ENCODE measurements at places on chromosomes 3 and 15.

DNA sequence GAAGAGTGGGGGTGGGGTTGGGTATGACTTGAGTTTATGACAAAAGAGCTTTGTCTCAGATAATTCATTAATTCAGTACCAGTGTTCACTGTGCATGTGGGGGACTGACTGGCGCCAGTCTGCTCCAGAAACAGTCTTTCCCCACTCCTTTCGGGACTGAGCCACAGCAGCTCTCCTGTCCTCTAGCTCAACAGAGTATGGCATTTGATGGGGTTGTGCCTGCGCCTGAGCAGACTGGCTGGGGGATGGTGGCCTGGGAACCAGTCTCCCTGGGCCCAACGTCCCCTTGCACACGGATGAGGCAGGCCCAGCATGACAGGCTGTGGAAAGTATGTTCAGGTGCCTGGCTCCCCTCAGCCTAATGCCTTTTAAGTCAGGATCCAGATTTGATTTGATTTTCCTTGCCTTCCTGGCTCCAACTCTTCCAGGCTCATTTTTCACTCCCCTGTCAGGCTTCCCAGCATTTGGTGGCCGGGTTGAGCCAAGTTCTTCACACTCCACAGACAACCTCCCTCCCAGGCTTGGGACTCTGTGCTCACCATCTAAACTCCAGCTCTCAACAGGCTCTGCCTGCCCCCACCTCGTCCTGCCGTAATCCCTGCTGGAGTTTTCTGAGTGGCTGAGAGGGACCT, 105.0 kb downstream of the MYLK start:
- no peak for DNase-seq

DNA sequence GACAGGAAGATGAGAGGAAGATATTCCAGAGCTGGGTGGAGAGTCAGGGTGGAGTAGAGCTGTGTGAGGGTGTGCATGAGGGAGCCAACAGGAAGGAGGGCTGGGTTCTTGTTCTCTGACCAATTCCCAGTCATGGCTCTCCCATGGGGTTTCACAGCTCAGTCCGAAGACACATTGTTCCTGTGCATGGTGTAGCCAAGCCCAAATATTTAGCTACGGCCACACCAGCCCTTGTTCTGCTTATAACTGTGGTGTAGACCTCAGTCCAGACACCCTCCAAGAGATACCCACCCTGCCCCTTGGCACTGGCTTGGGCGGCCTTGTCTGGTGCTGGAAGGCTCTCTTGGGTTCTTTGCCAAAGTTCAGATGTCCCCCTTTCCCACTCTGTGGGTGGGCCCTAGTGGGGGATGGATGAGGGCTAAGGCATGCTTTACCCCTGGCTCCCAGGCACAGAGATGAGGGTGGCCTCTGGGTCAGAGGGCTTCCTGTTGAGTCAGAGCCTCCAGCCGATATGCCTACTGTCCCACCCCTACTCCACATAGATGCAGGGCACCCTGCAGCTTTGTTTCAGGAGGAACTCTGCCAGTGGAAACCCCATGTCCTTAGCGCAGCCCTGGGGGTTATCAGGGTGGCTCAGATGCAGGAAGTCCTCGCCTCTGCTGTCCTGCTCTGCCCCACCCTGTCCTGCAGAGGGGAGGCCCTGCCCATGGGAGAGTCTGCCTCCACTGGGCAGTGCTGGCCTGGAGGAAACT, 271.2 kb upstream of the CTDSPL start:
- DNase-seq: no peak

DNA sequence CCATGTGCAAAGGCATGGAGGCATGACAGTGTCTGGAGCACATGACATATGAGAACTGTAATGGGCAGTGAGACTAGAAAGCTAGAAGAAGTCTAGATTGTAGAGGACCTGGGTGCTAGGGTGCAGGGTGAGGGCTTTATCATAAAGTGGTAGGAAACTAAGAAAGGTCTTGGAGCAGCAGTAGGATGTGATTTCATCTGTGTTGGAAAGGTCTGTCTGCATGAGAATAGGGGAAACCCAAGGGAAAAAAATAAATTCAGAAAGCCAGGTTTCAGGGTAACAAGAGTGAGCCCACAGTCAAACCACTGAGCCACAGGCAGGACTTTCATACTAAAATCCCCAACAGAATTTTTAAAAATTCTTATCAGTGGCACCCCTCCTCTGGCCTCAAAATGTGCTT, 54.5 kb downstream of the CCDC33 start:
- DNase-seq: no peak

DNA sequence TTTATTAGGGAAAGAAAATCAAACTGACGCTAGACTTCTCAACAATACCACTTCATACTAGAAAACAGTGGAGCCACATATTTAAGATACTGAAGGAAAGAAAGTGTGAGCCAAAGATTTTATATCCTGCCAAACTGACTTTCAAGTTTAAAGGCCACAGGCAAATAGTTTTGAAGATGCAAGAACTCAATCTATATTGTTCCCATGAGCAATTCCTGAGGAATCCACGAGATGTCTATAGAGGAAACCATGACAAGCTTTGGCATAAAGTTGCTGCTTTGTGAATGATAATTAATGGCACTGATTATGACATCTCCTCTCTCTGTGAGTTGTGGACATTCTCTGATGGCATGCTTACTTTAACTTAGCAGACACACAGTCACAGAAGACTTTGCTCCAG, 276.1 kb upstream of the GOLGA6L4 start:
- DNase-seq: no peak

- no peak for DNase-seq
These were observed 71.6 kb downstream of the SUMF1 start for GRCh38 chr3:4395448-4395847.

- no peak for DNase-seq
These were observed 106.6 kb downstream of the SSR3 start for GRCh38 chr3:156448300-156448699.

DNA sequence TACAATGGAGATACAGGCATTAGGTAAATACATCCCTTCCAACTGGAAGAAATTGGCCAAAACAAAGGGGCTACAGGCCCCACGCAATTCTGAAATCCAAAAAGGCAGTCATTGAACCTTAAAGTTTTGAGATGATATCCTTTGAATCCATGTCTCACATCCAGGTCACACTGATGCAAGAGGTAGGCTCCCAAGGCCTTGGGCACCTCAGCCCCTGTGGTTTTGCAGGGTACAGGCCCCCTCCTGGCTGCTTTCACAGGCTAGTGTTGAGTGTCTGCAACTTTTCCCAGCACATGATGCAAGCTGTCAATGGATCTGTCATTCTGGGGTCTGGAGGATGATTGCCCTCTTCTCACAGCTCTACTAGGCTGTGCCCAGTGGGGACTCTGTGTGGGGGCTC, 766.7 kb downstream of the ZBBX start:
- no peak for DNase-seq

DNA sequence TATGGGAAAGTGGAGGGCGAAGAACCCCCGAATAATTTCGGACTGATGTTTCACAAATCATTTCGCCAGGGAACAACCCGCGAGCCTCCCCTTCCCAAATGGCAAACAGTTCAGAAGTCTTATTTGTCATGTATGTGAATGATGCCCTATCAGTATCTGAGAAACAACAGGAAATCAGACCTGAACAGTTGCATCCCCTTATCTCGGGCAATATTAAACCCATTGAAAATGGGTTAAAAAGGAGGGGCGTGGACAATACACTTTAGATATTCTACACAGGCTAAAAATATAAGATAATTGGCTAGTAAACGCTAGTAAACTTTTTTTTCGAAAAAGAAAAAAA, 1003.3 kb upstream of the NR2F2 start:
- no peak for DNase-seq

DNA sequence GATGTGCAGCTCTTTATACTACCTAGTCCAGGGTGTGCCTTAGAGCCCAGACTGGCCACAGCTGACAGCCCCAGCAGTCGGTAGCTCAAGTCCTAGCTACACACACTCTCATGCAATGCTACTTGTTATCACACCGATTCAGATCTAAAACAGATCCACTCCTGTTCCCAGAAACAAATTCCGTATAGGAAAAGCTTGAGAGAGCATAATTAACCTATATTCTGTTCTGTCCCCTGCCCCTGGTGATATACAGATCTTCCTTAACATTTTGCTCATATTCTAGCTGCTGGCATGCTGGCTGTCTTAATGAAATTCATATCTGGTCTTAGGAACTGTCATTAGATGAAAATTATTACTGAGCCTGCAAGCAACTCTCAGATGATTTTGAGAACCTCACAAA, 204.3 kb downstream of the SOX2 start:
- DNase-seq: no peak

GRCh38 chr15:56871185-56871584, 47.3 kb upstream of the TCF12 start:
- DNase-seq: no peak

DNA sequence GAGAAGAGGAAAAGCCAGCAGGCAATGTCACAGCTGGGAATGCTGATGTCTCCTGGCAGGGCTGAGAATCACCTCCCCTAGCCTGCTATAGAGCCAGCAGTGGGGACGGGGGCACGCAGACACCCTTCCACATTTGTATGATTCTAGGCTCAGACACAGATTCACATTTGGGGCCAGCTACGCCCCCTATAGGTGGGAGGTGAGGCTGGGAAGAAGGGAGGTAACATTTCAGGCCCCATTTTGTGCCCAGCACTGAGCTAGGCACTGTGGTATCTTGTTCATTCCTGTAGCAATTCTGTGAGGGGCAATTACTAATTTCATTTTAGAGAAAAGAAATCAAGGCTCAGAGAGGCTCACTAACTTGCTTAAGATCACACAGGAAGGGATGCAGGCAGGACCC, 15.9 kb upstream of the ACAD9 start:
- no peak for DNase-seq

GRCh38 chr3:5022187-5022965, 43.1 kb downstream of the BHLHE40 start:
- no peak for DNase-seq

- no peak for DNase-seq
These were observed 220.1 kb upstream of the RORA start for GRCh38 chr15:61449186-61449702.

DNA sequence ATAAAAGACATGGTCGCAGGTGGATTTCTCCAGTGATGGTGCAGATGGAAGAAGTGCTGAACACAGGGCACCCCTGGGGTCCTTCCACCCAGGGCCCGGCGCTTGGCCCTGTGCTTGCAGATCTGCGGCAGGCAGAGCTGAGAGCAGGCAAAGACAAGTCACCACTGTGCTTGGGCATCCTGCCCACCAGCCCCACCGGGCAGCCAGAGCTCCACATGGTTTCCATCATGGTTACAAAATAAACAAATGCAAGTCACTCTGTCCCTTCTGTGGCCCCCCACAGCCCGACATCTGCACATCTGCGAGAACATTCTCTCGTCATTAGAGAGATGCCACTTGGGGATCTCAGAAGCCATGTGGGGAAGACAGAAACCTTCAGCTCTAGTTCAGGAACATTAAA, 37.6 kb upstream of the SFMBT1 start:
- no peak for DNase-seq

DNA sequence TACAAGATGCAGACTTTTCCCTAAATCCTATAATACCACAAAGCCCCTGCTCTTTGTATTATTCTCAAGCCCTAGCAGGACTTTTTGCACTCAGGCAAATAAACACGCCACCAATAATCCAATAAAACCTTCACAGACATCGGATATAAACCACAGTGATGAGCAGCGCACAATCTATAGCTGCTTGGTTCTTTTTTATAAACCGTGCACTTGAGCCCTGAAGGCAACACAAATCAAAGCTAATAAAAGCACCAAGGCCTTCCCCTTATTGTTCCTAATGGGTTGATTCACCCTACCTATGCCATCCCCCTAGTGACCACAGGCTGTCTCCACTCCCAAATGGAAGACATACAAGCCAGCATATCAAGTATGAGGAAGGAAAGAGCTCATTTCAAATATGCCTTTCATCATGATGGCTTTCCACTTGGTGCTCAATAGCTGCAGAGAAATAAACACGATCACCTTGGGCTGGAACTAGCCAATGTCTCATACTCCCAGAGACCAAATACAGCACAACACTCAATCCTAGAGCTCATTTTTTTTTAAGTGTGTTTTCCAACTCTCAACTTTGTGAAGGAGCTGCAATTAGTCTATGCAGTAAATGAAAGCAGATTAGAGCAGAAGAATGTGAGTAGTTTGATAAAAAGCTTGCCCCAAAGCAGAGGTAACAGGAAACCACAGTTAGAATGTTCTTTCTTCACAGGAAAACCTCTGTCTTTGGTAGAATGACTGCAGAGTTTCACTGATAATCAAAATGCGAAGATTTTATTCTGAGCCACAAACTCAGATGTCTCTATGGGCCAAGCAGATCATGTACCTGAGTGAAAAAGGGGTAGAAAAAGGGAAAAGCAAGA, 573.9 kb downstream of the AGBL1 start:
- no peak for DNase-seq

- no peak for DNase-seq
These were observed 429.6 kb downstream of the LPP start for GRCh38 chr3:188583341-188584161.

DNA sequence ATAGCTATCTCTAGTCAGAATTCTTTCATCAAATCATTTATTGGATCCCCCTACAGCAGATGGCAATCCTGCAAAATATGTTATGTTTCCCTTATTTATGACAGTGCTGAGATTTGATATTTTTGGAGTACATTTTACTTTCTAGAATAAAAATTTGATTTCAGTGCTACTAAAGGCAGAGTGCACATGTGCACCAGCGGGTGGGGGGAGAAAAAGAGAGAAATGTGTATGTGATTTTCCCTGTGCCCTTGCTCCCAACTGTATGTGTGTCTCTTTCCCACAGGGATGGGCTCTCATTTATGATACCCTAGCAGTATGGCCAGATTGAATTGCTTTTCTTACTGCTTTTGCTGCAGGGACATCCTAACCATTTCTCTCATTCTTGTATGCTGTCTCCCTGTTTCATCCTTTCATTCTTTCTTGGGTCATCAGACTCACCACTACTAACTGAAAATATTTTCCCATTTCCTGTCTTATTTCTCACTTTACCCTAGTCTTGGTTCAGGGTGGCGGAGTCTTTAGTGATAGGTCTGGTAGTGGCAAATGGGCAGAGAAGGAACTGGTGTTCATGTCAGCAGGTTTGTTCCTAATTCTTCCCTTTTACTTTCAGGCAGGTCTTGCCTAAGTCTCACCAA, 140.7 kb downstream of the TCF12 start:
- DNase-seq: no peak

DNA sequence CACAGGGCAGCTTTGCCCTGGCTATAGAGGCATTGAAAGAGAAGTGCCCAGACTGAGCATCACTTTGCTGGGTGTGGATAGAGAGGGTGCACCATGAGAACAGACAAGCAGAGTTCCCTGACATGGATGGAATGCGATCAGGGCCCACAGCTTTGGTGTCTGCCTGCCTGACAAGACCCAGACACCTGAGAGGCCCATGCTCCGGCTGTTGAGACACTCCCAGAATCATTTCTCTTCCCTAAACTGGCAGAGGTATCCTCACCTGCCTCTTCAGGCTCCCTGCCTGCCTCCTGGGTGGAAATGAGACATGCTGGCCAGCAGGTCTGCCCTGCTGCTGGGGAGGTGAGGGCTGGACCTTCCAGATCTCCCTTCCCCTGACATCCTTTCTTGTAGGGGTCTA, 10.4 kb upstream of the CHST14 start:
- DNase-seq: no peak

- DNase-seq: no peak
These were observed 62.7 kb downstream of the RHCG start for GRCh38 chr15:89433686-89434085.

All from NCI-H748 treated with DMSO at 0.1 percent for 48 hours (cell line).